ENCODE measurements at places on chromosomes 16 and 17. TPM values are rescaled to one million over a fixed set of nuclear protein-coding genes. Genes with fewer than 3 reads are reported as not detected.

DNA sequence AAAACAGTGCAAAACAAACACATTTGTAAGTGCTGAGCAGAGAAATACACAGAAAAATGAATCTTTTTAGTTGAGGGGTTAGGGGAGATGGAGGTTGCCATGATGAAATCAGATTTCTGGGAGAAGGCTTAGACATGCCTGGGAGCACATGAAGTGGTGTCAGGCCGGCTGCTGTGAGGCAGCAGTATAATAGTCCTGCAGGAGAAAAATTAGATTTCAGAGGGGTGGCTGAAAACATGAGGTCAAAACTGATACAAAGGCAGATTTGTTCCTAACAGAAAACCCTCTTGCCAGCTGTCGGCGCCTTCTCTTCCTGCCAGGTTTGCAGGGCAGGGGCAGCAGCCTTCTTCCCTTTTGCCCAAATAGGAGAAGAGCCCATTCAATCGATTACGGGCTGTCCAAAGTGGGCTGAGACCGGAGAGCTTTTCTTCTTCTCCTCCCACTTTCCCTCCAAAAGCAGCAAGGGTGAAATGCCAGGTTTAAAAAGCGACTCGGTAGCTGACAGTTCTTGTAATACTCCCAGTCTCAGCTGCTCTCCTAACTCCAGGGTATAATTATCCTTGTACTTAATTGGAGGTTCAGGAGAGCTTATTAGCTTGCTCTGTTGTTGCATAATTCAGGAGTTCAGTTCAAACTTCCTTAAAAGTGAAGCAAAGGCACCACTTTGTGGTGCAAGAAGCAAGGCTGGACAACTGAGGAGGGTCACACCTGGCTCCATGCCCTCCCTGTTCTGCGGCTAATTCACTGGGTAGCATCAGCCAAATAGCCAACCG is 80.0 kb downstream of the PCTP start:
- H3K4me1 ChIP-seq: no peaks in the 10 kb centered on the region
- no peak for DNase-seq
- H3K36me3 ChIP-seq: no peaks in the 10 kb centered on the region
- no peak overlapping the region for H3K27ac ChIP-seq
- H3K4me3 ChIP-seq: no peak overlapping the region
- peaks cover 7% of the 10 kb centered on the region for H3K27me3 ChIP-seq

DNA sequence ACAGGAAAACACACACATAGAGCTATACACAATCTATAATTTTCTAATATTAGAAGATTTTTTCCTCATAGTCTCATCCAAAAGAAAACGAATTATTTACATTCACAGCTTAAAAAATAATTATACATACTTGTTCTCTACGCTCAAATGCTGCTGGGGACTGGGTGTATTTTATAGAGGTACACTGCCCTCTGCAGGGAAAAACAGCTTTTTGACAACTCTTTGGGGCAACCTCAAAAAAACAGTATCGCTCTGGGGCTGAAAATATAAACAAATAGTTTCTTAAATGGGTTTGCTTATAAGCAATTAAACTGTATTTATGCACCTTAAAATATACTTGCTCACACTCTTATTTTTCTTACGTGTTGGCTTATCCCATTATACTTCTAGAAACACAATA is 261.8 kb upstream of the PSMD7 start:
- no peak overlapping the region for H3K4me3 ChIP-seq
- H3K36me3 ChIP-seq: no peaks in the 10 kb centered on the region

DNA sequence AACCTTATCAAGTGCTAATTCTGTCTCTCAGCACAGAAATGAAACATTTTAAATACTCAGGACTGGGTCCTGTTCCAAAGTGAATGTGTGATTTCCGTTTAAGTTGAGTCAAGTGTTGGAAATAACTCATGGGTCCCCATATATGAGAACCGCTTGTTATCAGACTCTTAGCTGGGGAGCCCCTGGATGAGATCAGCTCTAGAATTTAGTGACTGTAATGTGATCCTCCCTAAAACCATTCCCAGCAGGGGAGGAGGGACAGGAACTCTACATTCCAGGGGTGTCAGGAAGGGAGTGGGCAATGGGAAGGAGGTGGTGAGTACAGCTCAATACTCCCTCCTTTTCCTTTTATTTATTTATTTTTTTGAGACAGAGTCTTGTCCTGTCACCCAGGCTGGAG is 37.5 kb downstream of the OTOA start:
- no peak for DNase-seq
- H3K4me1 ChIP-seq: peaks cover 7% of the 10 kb centered on the region
- H3K27me3 ChIP-seq: peaks cover 3% of the 10 kb centered on the region
- no peak overlapping the region for H3K27ac ChIP-seq
- H3K4me3 ChIP-seq: no peak overlapping the region

The TBC1D3H gene
- 2.6 TPM for total RNA-seq

- peaks cover 4% of the 10 kb centered on the region for H3K4me1 ChIP-seq
- H3K27ac ChIP-seq: no peak overlapping the region
- H3K27me3 ChIP-seq: peaks cover 8% of the 10 kb centered on the region
- no peak for DNase-seq
Measured at GRCh38 chr17:80969674-80970043, 22.0 kb upstream of the CHMP6 start.

The EVPL gene
- total RNA-seq: 0.85 TPM

The ADAMTS18 gene
- not detected for total RNA-seq

The COL1A1 gene
- 0.96 TPM for total RNA-seq

DNA sequence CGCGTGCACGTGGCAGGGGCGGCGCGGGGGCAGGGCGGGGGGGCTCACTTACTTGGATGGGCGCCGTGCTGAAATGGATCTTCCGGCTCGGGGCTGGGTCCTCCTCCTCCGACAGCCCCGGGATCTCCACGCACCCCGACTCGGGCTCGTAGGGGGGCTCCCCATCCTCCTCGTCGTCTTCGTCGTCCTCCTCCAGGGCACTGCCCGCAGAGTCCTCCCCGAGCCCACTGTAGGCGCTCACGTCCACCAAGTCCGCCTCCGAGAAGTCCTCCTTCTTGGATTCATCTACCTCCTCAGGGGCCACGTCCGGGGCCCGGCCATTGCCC is 1.4 kb downstream of the PPP1R9B start:
- H3K4me1 ChIP-seq: peaks cover 37% of the 10 kb centered on the region
- peak overlapping the region; percentile 98 for H3K4me3 ChIP-seq
- peaks cover 25% of the 10 kb centered on the region for H3K36me3 ChIP-seq
- H3K27me3 ChIP-seq: no peaks in the 10 kb centered on the region

The CDC27 gene
- total RNA-seq: 114 TPM

- DNase-seq: no peak
- no peaks in the 10 kb centered on the region for H3K36me3 ChIP-seq
- H3K27ac ChIP-seq: no peak overlapping the region
- H3K27me3 ChIP-seq: no peaks in the 10 kb centered on the region
Measured at GRCh38 chr16:87918338-87918737, 18.0 kb downstream of the CA5A start.

DNA sequence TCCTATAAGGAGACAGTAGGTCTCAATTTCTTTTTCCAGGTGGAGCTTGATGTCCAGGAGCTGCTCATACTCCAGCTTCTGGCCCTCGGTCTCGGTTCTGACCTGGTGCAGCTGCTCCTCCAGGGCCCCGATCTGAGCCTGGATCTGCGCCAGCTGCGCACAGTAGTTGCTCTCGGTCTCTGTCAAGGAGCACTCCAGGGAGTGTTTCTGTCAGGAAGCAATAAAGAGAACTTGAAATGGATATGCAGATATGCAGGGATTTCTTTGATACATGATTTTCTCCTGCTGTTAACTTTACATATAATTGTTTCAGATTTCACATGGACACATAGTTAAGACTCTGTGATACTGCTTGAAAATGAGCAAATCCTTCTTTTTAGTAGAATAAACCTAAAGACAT is 4.7 kb downstream of the KRT25 start:
- no peaks in the 10 kb centered on the region for H3K4me1 ChIP-seq
- no peak for DNase-seq
- no peaks in the 10 kb centered on the region for H3K36me3 ChIP-seq
- H3K4me3 ChIP-seq: no peak overlapping the region

The SHISA9 gene
- total RNA-seq: not detected

The HOXB4 gene
- total RNA-seq: 5.3 TPM

DNA sequence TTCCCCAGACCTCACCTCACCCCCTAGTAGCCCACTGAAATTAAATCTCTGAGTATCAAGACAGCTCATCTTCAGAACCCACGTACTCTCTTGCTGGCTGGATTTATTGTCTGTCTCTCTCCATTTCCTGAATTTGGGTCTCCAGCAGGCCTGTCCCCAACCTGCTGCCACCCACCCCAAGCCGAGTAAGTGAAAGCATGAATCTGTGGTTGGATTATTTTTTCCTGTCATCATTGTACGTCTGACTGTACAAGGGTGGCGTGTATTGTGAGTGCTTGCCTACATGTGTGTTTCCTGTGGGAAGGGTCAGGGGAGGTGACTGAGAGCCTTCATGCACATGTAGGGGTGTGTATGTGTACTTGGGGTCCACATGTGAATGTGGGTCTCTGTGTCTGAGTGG is 5.4 kb downstream of the TNP2 start:
- peak overlapping the region; percentile 76 for H3K4me3 ChIP-seq
- H3K36me3 ChIP-seq: peaks cover 3% of the 10 kb centered on the region
- peak; percentile 45 for DNase-seq

DNA sequence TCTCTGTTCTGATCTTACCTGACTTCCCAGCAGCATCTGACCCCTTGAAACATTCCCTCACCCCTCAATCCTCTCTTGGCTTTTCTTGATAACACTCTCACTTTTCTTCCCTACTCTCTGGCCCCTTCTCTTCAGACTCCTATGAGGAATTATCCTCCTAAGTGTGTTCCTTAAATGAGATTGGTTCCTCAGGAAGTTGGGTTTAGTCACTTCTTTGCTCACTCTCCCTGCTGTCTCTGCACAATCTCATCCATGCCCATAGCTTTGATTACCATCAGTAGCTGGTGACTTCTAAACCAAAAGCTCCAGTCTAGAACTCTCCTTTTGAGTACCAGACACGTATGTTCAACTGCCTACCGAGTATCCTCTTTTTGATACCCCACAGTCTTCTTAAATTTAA is 13.0 kb downstream of the MED24 start:
- H3K27me3 ChIP-seq: no peaks in the 10 kb centered on the region
- peak overlapping the region; percentile 6 for H3K27ac ChIP-seq
- no peak for DNase-seq
- H3K4me3 ChIP-seq: no peak overlapping the region
- H3K4me1 ChIP-seq: no peaks in the 10 kb centered on the region

The COASY gene
- 98.1 TPM for total RNA-seq

GRCh38 chr16:2385190-2385836 is 43.9 kb upstream of the CCNF start:
- H3K27ac ChIP-seq: no peak overlapping the region
- H3K4me3 ChIP-seq: no peak overlapping the region
- peaks cover 4% of the 10 kb centered on the region for H3K4me1 ChIP-seq
- H3K27me3 ChIP-seq: peaks cover 18% of the 10 kb centered on the region
- H3K36me3 ChIP-seq: no peaks in the 10 kb centered on the region

The DNAH2 gene
- total RNA-seq: not detected

DNA sequence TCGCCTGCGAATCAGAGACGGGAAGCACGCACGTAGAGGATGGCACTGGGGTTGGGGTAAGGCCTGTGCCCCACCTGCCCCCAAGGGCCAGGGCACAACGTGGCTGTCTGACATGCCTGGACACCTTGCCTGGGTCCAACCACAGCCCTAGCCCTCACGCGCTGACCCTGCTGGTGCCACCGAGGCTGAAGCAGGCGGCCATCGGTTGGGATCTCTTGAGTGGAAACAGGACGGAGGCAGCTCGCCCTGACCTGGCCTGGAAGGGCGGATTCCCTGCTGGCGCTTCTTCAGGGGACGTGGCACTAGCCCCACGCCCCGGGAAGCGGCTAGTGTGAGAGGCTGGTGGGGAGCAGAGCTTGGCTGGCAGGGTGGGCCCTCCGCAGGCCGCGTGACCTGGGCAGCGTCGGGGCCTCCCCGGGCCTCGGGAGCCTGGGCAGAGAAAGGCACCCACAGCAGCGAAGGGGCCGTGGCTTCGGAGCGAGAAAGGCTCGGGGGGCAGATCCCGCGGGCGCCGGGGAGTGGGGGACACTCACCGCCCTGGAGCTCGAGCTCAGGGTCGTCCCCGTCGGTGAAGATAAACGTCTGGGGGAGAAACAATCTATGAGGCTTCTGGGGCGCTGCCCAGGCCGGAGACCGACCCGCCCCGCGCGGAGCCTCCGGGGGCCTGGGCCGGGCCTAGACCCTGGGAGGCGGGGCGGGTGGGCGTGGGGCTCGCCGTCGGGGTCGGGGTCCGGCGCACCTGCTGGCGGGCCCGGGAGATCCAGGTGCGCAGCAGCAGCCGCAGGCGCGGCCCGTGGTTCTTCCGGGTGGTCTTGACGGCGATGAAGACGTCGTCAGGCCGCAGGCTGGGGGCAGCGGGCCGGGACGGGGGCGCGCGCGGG is 610 bp downstream of the RFNG start:
- no peak for DNase-seq
- H3K4me1 ChIP-seq: peaks cover 9% of the 10 kb centered on the region
- peaks cover 2% of the 10 kb centered on the region for H3K36me3 ChIP-seq
- no peaks in the 10 kb centered on the region for H3K27me3 ChIP-seq

- no peaks in the 10 kb centered on the region for H3K27me3 ChIP-seq
- H3K4me1 ChIP-seq: no peaks in the 10 kb centered on the region
- no peak overlapping the region for H3K4me3 ChIP-seq
- H3K36me3 ChIP-seq: no peaks in the 10 kb centered on the region
- DNase-seq: no peak
Measured at GRCh38 chr16:73020409-73020884, 27.5 kb downstream of the ZFHX3 start.

The TMEM235 gene
- not detected for total RNA-seq

GRCh38 chr17:63550817-63551639 is 751 bp downstream of the DCAF7 start:
- no peak for DNase-seq
- H3K36me3 ChIP-seq: peaks cover 24% of the 10 kb centered on the region
- no peaks in the 10 kb centered on the region for H3K27me3 ChIP-seq
- peak overlapping the region; percentile 90 for H3K4me3 ChIP-seq
- H3K4me1 ChIP-seq: peaks cover 25% of the 10 kb centered on the region

- H3K27me3 ChIP-seq: peaks cover 1% of the 10 kb centered on the region
- H3K4me3 ChIP-seq: no peak overlapping the region
- H3K4me1 ChIP-seq: peaks cover 14% of the 10 kb centered on the region
- peak overlapping the region; percentile 77 for H3K27ac ChIP-seq
- DNase-seq: no peak
Measured at GRCh38 chr17:21268596-21269188, 15.5 kb upstream of the NATD1 start.

The CCDC200 gene
- total RNA-seq: not detected

DNA sequence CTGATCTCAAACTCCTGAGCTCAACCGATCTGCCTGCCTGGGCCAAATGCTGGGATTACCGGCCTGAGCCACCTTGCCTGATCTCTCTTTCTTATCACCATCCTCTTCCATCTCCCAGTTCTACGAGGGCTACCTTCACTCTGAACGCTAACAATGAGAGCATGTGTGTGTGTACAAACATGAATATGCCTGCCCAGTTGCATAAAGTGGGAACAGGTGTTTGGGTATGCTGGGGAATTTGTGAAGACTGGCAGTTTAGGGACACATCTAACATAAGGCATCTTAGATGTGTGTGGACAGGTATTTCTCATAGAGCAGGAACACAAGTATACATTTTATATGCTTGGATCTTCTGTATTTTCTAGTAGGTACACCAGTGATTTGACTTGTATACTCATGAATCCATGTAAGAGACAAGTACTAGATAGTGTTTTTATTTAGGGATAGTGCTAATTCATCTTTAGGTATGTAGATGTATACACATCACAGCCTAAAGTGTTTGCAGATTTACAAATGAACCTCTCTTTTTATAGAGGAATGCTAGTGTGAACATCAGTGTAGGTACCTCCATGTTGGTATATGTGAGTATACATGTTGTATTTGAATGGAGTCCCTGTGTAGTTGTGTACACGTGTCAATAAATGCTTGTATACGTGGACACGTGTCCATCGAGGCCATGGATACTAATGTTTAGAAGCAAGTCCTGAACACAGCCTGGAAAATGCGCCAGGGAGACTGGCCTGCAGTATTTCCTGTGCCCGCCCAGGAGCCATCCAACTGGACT is 1.2 kb upstream of the DLX4 start:
- H3K4me3 ChIP-seq: peak overlapping the region; percentile 48
- no peak overlapping the region for H3K27ac ChIP-seq
- no peak for DNase-seq
- peaks cover 87% of the 10 kb centered on the region for H3K27me3 ChIP-seq
- H3K4me1 ChIP-seq: peaks cover 34% of the 10 kb centered on the region
- H3K36me3 ChIP-seq: no peaks in the 10 kb centered on the region
